ENCODE measurements at places on chromosomes 1 and 21. TPM values are rescaled to one million over a fixed set of nuclear protein-coding genes. Genes with fewer than 3 reads are reported as not detected.

GRCh38 chr1:161115132-161115711 is 2.6 kb downstream of the PFDN2 start:
- no peak overlapping the region for H3K27ac ChIP-seq
- DNase-seq, result no peak
- no peak overlapping the region for H3K4me3 ChIP-seq
- peaks cover 40% of the 10 kb centered on the region for H3K4me1 ChIP-seq
- no peaks in the 10 kb centered on the region for H3K36me3 ChIP-seq
- no peaks in the 10 kb centered on the region for H3K27me3 ChIP-seq

DNA sequence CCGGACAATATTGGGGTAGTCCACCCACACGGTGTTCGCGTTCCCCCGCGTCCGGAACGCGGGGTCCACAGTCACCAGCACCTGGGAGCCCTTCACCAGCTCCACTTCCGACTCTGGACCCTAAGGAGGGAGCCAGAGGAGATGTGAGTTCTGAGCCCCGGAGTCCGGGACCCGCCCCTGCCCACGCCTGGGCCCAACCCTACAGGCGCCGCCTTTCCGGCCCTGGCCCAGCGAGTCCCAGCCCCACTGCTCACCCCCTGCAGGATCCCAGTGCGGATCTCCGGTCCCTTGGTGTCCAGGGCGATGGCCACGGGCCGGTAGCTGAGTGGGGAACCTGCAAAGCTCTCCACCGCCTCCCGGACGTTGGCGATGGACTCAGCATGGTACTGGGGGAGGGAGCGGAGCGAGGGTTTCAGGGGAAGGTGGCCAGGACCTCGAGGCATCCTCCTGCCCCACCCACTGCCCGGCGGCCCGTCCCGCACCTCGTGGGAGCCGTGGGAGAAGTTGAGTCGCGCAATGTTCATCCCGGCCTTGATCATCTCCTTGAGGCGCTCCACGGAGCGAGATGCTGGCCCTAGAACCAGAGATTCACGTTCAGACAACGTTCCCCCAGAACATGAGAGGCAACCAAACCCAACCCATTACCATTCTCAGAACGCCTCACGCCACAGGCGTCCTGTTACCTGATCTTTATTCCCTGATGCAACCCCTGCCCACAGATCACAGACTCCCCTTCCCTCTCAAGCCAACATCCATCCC is 5.9 kb downstream of the PKLR start:
- H3K4me3 ChIP-seq, result no peak overlapping the region
- H3K36me3 ChIP-seq, result no peaks in the 10 kb centered on the region
- H3K27ac ChIP-seq, result no peak overlapping the region
- peak; percentile 82 for DNase-seq

DNA sequence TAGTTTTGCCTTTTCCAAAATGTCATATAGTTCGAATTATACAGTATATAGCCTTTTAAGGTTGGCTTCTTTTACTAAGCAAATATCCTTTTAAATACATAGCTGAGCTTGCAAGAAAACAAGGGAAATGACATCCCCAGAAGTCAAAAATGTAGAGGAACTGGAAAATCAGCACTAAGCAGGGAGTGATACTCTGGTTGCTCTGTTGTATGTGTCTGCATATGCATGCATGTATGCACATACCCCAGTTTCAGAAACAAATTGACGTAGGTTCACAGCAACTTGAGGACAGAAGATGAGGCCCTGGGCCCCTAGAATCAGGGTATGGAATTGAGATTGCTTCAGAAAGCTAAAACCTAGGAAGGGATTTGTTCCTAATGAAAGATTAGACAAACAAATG is 75.1 kb upstream of the GNG4 start:
- no peak overlapping the region for H3K4me3 ChIP-seq
- H3K36me3 ChIP-seq, result peaks cover 47% of the 10 kb centered on the region
- no peak overlapping the region for H3K27ac ChIP-seq
- no peak for DNase-seq
- H3K4me1 ChIP-seq, result no peaks in the 10 kb centered on the region
- H3K27me3 ChIP-seq, result no peaks in the 10 kb centered on the region

GRCh38 chr1:238752327-238752726 is 634.0 kb upstream of the CHRM3 start:
- no peaks in the 10 kb centered on the region for H3K27me3 ChIP-seq
- DNase-seq, result no peak
- no peaks in the 10 kb centered on the region for H3K36me3 ChIP-seq
- no peak overlapping the region for H3K27ac ChIP-seq
- H3K4me1 ChIP-seq, result no peaks in the 10 kb centered on the region

The VASH2 gene
- total RNA-seq, result 1.5 TPM

The RHOU gene
- total RNA-seq, result 21.7 TPM

Data from upper lobe of left lung (tissue), 6 donors.